ENCODE measurements at places on chromosomes 13 and 19. TPM values are rescaled to one million over a fixed set of nuclear protein-coding genes. Genes with fewer than 3 reads are reported as not detected.

Gene KIR2DL3
- 0.21 TPM for total RNA-seq

DNA sequence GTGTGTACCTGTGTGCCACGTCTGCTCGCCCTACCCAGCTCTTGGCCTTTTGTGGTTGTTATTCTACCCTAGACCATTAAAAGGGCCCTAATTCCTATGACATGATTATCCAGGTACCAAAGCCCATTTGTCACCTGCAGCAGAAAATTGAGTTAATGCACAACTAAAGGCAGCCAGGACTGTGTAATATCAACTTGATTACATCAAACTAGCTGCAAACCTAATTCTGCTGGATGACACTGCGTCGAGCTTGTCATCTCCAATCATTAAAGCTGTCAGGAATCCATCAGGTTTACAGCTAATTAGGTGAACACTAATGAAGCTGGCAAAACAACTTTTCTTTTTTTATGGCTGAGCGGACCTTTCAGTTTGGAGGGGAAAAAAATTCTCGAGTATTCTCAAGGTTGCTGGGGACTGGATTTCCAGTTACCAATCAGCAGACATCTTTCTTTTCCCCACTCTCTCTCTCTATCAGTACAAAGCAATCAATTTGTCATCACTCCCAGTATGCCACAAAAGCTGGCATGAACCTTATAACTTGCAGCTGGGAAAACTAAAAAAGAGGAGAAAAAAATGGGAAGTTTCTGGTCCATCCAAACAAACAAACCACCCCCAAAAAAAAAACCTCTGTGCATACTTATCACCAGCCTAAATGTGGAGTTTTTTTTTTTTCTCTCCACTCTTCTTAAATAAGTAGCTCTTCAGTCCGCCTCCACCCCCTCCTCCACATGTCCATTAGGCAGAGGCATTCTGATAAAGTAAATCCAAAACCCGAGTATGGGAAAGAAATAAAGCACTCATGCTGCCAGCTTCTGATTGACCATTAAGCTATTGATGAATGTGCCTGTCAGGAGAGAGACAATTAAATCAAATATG lies 2.8 kb downstream of the TSHZ3 start:
- no peak for DNase-seq

DNA sequence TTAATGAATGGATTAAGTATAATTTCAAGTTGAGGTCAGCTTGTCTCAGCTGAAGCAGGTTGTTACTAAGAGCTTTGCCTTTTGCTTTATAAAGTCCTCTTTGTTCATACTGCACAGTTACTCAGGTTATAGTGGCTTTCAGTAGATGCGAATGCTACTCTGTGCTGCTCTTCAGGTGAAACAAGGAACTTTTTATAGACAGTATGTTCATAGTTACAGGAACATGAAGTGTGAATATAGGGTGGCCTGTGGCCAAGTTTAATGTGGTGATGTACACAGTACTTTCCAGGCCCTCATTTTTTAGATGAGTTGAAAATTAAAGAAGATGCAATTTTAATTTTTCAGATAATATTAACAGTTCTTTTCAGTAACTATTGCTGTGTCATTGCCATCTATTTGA lies 20.8 kb downstream of the SUGT1 start:
- no peak for DNase-seq

GRCh38 chr13:57846600-57847173 lies 215.1 kb downstream of the PCDH17 start:
- no peak for DNase-seq

Gene MZF1
- 20.0 TPM for total RNA-seq

DNA sequence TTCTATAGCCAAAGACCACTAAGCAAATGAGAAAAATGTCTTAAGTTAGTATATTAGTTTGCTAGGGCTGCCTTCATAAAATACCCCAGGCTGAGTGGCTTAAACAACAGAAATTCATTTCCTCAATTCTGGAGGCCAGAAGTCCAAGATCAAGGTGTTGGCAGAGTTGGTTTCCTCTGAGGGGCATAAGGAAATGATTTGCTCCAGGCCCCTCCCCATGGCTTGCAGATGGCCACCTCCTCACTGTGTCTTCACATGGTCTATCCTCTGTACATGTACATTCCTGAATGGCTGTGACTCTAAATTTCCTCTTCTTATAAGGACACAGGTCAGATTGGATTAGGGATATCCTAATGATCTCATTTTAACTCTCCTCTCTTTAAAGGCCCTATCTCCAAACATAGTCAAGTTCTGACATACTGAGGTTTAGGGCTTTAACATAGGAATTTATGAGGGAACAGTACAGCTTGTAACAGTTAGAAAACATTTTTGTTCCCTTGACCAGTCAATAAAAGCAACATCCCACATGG lies 307.4 kb downstream of the DIAPH3 start:
- no peak for DNase-seq

- DNase-seq = no peak
These were observed 37.3 kb downstream of the ZAR1L start for GRCh38 chr13:32277839-32278238.

DNA sequence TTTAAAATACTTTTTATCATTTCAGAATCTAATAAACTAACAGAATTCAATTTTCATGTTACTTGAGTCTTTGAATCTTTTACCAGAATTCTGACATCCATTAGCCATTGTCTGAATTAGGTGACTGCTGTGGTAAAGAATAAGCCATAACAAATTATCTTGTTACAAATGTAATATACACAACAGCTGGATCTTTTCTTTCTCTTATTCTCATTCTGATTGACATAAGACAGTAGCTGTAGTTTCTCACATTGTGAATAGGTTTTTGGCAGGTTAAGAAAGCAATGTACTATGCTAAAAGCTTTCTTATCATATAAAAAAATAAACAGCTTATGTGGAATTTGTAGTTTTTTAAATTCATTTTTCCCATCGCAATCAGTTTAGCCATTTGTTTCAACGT lies 734.0 kb upstream of the PCDH9 start:
- DNase-seq = no peak

- DNase-seq = no peak
These were observed 625.3 kb upstream of the PRR20A start for GRCh38 chr13:56515441-56515840.

GRCh38 chr13:43242040-43242439 lies 218.7 kb downstream of the DNAJC15 start:
- no peak for DNase-seq

- DNase-seq = no peak
These were observed 33.2 kb upstream of the F7 start for GRCh38 chr13:113072376-113072775.

- no peak for DNase-seq
These were observed 19.8 kb upstream of the ZNF91 start for GRCh38 chr19:23415034-23415433.

DNA sequence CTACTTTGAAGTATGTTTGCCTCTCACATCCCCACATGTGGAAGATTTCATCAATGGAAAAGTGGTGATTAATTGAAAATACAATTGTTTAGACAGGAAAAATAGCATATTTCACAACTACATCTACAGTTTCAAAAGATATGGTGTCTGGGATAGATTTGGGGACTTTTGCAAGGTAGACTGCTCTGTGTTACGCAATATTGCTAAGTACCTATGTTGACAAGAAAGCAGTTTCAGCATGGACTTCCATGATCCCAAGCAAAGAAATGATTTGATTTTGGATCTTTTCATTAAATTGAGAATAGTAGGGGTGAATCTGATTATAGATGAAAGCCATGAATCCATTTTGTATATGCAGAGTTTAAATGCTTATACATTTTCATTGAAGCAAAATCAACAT lies 10.5 kb downstream of the ZNF160 start:
- DNase-seq = no peak

DNA sequence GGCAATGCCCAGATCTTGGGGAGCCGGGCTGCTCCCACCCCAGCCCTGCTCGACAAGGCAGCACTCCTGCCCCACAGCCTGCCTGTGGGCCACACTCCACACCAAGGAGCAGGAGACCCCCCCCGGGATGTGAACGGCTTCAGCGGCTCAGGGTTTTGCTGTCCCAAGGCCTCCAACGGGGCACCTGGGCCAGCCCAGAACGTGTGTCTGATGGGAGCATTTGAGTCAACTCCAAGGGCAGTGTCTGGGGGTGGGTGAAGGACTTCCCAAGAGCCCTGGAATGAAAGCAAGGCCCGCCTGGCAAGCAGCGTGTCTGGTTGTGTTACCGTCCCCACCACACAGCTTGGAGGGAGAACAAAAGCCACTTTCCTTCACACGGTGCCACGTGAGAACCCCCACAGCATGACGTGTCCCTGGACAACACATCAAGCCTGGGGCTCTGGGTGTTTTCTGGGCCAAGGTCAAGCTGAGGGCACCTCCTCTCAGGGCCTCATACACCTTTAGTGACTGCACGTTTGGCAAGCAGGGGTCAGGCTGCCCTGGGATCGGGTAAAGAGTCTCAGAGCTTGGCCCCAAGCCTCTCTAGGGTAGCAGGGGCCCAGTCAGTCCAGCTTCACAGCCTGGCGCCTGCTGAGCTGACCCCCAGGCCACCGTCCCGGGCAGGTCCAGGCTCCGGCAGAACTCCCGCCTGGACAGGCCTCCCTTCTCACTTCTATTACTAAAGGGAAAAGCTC lies 6.0 kb downstream of the C13orf46 start:
- DNase-seq = no peak

DNA sequence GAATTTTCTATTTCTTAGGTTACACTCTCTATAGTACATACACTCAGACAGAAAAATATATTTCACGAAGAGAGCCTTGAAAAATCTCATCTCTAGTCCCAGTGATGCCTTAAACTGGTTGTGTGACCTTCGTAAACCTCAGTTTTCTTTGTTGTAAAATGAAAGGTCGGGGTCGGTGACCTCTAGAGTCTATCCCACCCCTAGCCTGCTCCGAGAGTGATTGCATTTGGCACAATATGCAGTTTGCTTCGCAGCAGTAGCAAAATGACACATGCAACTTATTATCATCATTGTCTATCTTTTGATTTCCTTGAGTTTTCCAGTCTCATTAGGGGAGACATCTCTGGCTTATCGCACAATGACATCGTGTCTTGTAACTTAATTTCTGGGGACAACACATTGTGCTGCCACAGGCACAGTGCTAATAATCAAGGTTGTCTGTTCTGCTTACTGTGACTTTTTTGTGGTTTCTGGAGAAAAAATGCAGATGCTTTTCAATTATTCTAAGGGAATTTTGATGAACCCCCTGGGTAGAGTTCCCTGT lies 115.0 kb downstream of the GGACT start:
- no peak for DNase-seq

Gene PALM
- total RNA-seq = not detected

DNA sequence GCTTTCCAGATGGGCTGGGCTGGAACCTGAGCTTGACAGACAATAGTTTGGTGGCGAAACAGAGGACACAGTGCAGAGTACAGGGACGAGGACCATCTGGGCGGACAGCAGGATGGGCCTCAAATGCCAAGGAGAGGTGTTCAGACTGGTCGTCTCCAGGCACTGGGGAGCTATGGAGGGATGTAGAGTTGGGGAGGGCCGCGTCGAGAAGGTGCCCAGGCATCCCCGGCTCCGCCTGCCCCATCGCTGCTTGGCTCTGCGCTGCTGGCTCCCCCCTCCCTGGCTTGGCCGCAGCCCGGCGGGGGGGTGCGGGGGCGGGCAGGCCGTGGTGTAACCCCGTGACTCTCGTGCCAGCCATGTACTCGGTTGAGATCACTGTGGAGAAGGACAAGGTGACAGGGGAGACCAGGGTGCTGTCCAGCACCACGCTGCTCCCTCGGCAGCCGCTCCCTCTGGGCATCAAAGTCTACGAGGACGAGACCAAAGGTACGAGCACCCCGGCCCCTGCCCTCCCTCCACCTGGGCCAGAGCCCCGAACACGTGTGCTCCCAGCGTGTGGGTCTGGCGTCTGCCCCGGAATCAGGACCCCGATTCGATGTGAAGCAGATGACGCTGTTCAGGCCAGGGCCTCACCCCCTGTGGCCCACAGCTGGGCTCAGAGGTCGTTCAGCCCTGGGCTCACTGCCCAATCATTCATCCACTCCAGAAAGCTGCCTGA lies 10.8 kb upstream of the MISP start:
- DNase-seq = no peak

GRCh38 chr13:51553531-51553930 lies 30.7 kb upstream of the WDFY2 start:
- no peak for DNase-seq

Gene ITPKC
- total RNA-seq = 5.3 TPM

All from activated CD8-positive, alpha-beta T cell treated with anti-CD3 and anti-CD28 coated beads, Interleukin-2, amount 10 ng/mL, durations not matched to agents 7 days and 5 days (primary cell).